ENCODE measurements at places on chromosomes 3 and 15.

DNA sequence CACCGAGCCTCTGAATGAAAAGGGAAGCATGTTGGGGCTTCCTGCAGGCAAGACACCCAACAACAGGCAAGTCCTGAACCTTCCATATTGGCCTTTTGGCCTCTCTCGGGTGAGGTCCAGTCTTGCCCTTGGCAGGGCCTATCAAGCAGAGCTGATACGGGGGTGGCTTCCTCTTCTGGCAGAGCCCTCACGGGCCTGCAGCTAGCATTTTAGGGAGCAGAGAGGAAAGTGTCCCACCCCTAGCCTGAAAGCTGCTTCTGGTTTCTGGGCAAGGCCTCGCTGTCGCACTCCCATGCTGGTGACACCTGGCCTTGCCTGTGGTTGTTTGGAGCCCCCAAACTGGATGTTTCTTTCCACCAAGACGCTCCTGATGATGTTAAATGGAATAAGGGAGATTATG lies 31.8 kb upstream of the CTSH start:
- no peak for DNase-seq

DNA sequence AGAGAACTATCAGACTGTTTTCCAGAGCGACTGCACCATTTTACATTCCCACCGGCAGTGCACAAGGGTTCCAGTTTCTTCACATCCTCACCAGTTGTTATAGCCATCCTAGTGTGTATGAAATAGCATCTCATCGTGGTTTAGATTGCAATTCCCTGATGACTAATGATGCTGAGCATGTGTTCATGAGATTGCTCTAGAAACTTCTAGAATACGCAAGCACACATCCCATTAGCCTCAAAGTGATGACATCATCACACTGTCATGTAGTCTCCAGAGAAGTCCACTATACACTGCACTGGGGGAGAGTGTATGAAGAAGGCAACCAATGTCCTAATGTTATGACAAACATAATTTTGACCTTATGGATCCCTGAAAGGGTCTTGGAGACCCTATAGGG lies 30.1 kb downstream of the FBLN2 start:
- DNase-seq = no peak

DNA sequence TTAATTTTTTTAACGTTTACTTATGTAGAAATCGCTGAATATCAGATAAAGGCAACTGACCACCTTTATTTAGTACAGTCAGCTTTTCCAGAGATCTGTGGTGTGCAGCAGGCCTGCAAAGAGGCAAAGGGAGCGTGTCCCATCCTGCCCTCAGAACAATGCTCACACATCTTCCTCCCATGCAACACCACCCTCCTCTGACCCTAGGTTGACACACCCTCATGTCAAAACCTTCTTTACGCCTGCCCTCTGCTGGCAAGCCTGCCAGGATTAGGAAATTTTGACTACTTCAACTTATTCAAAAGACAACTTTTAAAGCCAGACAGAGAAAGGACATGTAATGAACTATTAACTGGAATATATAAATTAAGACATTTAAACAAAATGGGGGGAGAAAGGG lies 513.7 kb downstream of the FOXP1 start:
- DNase-seq = peak; percentile 22

DNA sequence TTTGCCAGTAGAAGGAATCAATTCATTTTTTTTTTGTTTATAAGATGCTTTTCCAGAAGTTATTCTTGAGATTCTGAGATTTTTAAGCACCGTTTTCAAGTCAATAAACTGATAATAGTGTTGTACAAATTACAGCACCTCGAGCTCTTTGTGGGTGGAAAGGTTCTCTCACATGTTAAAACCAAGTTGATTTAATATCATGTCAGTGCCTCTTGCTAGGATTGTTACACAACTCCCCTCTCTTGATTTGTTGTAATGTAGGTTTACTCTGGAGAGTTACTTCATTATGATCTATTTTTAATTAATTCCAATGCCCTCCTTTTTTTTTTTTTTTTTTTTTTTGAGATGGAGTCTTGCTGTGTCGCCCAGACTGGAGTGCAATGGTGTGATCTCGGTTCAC lies 25.8 kb upstream of the UBXN7 start:
- no peak for DNase-seq

DNA sequence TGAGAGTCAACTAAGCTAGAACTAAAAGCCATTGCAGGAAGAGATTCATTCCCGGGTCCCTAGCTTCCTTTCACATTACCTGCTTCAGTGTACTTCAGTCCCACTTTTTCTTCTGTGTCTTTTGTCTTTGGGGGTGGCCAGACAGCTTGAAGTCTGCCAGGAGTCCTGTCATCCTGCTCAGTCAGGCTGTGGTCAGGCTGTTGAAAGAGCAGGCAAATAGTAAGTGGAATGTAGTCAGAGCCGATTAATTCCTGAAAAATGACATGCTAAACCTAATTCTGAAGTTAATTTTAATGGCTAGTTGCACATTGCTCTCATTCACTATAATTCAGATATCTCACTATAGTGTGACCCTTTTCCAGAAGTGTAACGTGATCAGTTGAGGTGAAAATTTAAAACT lies 129.6 kb downstream of the FMN1 start:
- no peak for DNase-seq

DNA sequence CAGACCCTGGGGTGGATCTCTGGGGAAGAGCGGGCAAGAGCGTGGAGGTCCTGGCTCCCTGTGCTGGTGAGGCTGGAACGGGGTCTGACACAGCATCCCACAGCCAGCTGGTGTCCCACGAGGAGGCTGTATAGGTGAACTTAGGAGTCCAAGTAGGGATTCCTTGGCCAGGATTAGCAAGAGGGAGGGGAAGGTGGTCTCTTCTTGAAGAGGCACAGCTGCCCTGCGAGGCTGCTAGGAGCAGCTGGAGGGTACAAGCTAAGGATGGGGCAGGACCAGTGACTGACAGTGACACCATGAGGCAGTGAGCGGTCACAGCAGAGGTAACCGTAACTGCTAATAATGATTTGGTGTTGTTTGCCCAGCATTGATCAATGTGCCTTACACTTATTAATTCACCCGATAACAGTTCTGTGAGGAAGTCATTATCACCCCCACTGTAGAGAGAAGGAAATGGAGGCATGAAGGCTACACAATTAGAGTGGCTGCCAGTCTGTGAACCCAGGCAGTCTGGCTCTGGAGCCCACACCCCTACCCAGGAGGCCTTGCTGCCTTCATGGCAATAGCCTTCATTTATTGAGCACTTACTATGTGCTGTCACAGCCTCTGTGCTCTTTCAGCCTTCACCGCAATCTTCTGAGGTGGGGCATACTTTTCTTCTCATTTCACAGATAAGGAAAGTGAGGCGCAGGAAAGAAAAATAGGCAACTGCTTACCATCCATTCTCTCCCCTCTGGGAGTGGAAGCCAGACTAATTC lies 59.4 kb downstream of the TMEM44 start:
- peak; percentile 31 for DNase-seq
